ENCODE measurements at places on chromosomes 3 and 15.
A peak's percentile ranks its signal among the peaks of the same experiment; 100 is the strongest.

DNA sequence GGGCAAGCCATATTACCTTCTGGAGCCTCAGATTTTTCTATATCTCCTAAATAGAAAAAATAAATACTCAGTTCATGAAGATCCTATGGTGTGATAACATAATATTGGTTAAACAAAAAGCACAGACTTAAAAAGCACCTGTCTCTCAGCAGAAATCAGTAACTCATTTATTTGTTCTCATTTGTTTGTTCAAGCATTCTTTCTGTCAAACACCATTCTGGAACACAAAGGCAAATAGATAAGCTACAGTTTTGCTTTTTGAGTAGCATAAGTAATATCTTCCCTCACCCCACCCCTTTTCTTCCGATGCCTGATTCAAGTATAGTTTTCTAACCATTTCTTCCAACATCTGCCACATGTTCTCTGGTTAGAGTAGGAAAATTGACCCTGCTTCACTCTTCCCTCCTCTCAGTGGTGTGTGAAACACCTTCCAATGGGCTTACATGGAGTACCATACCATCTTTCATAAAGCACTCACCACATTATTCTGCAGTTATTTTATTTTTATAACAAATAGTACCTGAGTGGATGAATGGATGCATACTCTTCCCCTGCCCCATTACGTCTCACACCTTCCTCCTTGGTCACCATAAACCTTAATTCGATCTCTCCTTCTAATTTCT is 8.4 kb upstream of the IL1RAP start:
- DNase-seq, result no peak

DNA sequence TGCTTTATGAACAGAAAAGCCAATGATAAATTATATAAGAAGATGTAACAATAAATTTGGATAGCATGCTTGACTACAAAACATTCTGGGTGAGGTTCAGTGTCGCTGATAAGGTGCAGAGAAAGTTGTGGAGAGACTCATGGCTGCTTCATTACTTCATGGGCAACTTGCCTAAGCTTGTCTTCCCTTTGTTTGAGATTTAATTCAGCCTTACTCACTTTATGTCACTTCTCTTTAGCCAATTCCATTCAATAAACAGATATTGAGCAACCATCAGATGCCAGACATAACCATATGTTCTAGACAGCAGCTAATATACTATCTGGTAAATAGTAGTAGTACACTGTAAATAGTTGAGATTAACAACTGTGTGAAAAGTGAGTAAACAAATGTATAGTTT is 401.5 kb upstream of the FRG2C start:
- DNase-seq, result no peak

- no peak for DNase-seq
Measured at GRCh38 chr15:71465131-71465955, 345.0 kb upstream of the NR2E3 start.

DNA sequence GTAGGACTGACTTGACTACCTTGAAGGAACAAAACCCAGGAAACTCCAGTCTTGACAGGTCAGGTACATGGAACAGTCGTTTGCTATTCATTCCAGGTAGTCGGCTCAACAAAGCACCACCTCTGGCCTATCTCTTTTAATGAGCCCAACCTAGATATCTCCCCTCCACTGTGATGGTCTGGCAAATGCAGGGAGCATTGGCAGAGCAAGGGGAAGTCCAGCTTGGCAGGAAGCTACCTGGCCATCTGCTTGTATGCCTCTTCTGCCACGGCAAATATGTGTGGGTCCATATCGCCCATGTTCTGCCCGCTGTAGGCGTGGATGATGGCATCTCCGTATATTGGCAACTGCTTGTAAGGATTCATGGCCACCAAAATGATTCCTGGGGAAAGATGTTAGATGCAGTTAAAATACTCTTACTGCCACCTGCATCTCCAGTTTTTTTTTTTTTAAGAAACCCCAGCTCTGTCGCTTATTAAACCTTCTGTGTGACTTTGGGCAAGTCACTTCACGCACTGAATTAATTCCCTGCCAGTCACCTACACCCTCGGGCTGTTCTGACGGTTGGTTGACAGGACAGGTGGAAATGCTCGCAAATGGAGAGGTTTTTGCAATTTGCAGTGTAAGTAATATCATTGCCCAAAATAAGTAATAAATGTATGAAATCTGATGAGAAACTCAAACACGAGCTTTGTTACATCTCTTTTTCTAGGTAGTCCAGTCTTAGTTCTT is 16.8 kb downstream of the MYO5C start:
- no peak for DNase-seq

DNA sequence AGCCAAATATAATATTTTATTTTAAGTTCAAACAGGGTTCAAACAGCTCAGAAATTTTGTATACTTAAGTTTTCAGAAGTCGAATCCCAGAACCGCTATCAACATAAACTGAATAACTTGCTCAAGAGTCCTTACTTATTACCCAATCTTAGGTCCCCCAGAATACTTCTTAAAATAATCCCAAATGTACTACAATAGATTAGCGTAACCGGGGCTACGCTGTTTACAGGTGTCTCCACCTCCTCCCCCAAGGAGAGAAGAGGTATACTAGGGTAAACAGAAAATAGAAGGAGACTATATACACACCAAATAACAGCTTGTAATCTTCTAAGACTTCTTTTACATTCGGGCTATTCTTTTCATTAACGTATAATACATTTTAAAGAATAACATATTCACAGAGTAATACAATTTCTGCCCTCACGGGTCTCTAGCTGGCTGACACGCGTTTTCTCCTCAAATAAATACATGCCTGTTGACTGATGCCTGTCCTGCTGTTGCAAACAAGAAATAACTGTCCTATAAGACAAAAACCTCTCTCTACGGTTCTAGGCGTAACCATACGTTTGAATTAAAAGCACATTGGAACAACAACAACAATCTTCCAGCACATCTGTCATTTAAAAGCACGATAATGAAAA is 1.3 kb downstream of the DENND4A start:
- peak; percentile 19 for DNase-seq

GRCh38 chr3:26259176-26259575 is 363.4 kb upstream of the LRRC3B start:
- no peak for DNase-seq
